ENCODE measurements at places on chromosomes 2 and 18.
A peak's percentile ranks its signal among the peaks of the same experiment; 100 is the strongest.

DNA sequence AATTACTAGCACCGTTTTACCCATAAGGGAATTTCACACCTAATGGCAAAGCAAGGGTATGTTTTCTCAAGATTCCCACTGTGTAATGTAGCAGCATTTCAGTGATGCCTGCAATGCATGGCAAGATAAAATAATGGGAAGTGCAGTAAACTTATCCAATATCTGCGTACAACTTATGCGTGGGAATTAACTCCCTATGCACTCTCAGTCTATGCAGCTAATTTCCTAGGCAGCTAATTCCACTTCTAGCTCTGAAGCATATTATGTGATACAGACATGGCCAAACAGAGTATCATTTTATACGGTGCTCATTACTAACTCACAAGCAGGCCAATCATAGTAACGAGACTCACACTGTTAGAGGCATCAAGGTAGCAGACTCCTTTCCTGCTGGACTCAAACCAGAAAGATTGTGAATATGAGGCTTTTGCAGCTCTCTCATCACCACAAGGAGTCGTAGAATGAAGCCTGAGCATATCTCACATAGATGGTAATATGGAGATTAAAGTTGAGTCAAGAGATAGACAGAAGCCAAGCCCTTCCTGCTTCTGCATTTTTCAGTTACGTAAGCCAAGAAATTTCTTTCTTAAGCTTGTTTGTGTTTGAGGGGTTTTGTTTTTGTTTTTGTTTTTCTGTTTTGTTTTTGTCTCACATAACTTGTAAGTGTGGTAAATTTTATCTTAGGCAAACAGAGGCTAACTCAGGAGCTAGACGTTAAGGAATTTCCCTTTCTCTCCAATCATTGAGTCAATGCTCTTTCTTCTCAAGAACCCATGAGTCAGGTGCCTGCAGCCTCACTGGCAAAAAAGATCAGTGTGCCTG, 34.8 kb upstream of the ITGAV start:
- DNase-seq: no peak

DNA sequence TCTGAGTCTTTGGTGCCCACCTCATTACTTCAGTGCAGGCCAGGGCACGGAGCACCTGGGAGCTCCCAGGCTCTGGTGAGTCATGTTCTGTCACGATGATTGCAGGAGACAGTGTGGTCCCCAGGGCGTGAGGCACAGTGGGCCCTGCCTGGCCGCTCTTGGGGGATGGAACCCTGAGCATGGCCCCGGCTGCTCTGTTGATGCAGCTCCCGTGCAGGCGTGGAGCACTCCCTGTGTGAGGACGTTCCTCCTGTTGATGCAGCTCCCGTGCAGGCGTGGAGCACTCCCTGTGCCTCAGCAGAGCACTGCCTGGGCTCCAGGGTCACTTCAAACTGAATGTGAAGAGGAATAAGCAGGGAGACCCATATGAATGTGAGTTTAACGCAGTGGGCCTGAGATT, 30.1 kb downstream of the COPS9 start:
- DNase-seq: no peak

DNA sequence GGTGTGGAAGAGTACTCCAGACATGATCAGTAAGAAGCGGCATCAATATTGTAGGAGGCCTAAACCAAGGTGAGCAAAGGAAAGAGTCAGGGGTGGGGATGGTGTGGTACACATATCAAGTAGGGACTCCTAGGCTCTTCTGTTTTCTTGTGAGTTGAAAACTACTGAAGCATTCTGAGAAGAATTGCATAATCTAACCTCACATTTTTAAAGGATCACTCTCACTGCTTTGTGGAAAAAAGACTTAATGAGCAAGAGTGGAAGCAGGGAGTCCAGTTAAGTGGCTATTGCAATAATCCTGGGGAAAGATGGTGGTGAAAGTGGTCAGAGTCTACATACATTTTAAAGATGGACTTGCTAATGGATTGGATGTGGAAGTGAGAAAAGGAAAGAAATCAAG, 899.5 kb upstream of the FAM98A start:
- DNase-seq: no peak

DNA sequence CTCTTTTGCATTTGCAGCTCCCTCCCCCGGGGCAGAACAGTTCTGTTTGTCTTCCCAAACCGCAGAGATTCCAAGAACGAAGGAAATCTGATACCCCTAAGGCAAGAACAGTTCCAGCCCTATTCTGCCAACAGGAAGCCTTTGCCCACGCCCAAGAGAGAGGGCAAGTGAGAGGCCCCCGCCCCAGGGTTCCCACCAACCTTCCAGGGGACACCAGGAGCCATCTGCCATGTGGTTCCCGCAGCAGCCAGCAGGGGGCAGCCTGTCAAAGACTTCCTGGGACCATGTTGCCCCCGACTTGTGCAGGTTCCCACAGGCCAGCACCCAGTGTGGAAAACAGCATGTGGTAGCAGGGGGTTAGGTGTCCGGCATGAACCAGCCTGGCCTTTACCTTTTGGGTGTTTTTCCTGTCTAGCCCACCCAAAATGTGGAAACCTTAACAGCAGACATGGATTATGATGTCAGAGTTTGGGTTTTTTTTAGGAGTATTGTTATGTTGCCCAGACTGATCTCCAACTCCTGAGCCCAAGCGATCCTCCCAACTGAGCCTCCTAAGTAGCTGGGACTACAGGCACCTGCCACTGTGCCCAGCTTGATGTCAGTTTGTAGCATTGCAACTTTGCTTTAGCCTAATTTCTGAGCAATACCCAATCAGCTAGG, 21.7 kb upstream of the EFHD1 start:
- peak; percentile 20 for DNase-seq

DNA sequence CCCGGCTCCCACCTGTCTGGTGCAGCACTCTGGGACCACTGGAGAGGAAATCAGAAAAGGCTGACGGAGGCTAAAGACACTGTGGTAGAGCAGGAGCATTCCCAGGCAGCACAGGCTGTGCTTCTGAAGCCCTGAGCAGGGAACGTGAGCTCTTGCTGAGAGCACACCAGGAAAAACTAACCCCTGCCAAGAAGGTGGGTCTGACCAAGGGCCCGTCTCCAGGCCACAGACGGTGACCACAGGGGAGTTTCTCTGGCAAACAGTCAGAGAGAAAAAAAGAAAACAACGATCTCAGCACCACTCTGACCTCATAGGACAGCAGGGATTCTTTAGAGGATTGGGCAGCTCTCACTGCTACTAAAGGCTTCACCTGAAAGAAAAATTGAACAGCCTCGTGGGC, 201.4 kb downstream of the AFF3 start:
- DNase-seq: peak; percentile 24

DNA sequence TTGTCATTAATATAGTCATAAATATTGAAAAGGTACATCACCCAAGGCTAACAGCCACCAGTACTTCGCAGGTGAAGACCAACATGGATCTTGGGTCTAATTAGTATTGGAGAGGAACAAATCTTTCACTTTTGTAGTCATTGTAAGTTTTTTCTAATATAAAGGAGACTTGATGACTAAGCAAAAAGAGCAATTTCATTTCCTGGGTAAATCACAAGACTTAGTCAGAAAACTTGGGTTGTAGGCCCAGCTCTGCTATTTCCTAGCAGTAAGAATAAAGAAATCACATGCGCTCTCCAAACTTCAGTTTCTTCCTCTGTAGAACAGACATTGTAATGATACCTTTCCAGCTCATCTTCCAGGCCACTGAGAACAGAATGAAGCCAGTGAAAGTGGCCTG, 40.9 kb downstream of the NRP2 start:
- DNase-seq: no peak

GRCh38 chr2:120875431-120875830, 139.8 kb downstream of the GLI2 start:
- peak; percentile 55 for DNase-seq

DNA sequence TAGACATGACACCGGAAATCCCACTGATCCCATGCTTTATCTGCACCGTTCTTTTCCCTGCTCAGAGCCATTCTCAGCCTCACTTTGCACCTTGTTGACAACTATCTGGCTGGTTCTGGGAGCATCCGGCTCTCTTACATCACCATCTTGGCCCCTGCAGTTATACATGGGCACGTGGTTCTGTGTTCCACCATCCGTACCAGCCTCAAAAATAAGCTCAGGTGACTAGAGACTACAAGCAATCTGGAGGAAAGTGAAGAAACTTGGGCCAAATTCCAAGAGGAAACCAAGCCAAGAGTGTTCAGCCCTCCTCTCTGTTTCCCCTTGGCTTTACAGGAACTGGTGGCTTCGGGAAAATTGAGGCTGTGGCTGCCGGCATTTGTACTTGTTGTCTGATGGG, 244.6 kb upstream of the ACVR2A start:
- no peak for DNase-seq

DNA sequence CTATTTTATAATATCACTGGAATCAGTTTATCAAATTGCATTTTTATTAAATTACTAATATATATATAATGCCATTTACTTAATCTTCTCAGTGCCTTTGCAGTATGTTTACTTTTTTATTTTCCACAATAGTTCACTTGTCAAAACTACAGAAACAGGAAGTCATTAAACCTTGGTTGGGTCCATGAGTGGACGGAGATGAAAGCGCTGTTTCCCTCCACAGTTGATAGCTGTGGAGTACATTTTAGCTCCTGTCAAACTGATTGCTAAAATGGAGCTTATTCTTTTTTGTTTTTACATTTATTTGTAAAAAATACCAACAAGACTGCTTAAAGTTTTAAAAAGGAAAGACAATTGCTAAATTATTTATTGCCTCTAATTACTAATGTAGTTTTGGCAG, 19.2 kb downstream of the MFF start:
- DNase-seq: no peak

DNA sequence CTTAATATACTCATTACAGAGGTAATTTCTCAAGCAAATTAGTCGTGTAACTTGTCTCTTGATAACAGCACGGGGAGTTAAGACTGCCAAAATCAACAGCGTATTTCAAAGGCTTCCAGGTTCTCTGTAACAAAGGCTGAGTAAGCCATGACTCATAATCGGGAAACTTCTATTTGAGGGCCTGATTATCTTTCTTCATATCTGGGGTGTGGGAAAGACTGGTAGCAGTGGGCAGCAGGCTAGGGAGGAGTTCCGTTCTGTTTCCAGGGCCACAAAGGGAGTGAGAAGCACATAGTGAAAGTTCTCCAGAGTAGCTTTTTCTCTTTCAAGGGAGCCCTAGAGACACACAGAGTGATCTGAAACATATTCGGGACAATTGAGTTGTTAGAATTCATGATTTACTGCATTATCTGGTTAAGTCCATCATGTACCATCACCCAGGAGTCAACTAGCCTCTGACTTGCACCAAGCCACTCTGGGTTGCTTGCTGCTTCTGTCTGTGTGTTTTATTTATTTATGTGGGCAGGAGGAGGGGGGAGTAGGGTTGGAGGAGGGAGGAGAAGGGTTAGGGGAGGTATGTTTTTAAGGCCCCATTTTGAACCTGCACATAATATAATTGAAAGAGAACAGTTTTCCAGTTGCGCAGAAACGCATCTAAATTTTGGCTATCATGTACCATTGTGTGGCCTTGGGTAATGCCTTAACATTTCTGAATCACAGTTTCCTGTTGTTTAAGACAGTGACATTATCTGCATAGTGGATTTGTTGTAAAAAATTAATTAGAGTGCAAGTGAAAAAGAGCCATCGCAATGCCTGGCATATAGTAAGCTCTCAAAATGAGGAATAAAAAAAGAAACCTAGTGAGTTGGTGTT, 80.5 kb upstream of the ITPRID2 start:
- DNase-seq: no peak

Data from muscle of arm (tissue), 14 donors.